ENCODE measurements at places on chromosomes 1 and 21.

DNA sequence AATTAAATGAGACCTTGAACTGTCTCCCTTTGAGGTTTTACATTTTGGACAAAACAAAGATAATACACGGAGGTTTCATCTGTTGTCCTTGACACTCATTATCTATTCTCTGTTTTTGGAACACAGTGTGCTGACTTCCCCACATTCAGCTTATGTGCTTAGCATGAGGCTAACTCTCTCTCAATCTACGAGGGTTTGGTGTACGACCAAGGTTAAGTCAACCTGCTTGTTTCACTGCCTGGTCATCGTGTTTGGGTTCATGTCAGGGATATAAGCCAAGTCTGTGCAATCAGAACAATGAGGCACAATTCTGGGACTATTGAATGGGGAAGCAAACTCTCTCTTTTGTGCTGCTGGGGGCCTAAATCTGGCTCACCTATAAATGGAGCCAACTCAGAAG is 328.5 kb upstream of the USP25 start:
- DNase-seq, result no peak

GRCh38 chr1:197343663-197344273 is 75.7 kb downstream of the CRB1 start:
- no peak for DNase-seq

GRCh38 chr1:45395051-45395450 is 54.8 kb upstream of the MUTYH start:
- no peak for DNase-seq

GRCh38 chr1:48228156-48228555 is 5.6 kb downstream of the SLC5A9 start:
- DNase-seq, result no peak

GRCh38 chr21:41102281-41102680 is 65.7 kb upstream of the BACE2 start:
- DNase-seq, result no peak

All from activated CD4-positive, alpha-beta T cell treated with anti-CD3 and anti-CD28 coated beads, Interleukin-2, Interleukin-4, amounts not matched to agents 100 ng/mL and 50 ng/mL, durations not matched to agents 16 hours and 8 hours (primary cell).